ENCODE measurements at places on chromosomes 6 and 20.

DNA sequence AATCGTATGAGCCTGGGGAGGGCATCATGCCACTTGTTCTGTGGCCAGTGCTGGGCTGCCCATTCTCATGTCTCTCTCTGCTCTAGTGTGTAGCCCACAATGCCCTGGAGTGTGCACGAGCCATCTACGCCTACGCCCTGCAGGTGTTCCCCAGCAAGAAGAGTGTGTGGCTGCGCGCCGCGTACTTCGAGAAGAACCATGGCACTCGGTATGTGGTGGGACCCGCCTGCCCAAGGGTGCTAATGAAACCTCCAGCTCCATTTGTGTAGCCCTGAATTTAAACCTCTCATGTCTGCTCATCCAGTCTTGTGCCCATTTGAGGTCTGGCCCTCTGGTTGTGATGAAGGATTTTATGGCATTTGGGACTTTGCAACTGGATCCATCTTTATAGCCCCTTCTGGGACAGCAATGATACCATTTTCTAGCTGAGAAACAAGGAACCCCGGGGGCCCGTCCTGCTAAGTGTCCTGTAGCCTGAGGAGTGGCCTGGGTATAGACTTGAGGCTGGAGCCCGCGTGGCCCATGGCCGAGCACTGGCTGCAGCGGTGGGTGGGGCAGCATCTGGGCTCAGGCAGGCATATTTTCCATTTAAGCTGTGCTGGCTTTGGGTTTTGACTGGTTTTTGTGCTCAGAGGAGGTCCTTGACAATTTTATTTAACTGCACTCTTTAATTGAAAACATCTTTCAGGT lies 13.2 kb upstream of the C20orf204 start:
- no peak for DNase-seq

DNA sequence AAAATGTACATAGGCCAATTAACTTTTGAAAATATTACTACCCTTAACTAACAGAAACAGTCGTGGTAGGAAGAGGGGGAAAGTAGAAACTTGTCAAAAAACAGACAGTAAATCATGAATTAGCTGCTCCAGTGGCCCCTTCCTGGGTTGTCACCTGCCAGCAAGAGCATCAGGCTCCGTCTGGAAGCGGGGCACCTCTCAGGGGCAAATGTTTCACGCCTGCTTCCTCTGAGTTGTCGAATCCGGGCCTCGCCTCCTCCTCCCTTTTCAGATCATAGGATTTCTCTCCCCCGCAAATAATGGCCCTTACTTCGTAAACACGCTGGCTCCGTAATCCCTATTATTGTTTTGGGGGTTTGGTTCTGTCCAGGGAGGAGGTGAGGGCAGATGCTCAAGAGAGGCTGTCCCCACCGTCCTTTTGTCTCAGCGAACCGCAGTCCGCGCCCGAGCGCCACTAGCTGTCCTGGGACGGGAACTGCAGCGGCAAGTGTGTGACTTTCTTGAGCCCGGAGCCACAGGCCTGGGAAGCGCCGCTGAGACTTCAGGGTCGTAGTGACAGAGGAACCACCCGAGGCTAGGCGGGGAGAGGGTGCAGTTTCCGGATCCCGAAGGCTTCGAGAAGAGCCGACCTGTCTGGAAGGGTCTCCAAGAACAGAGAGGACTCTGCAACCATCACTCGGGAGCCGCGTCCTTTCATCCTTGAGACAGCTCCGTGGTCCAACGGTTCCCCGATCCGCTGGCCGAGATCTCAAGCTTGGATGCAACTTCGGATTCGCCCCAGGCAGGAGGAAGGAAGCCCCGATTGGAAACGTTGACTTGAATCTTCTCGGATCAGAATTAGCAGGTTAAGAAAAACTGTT lies 214.5 kb upstream of the ZNF184 start:
- DNase-seq = peak; percentile 85

GRCh38 chr6:134630508-134631121 lies 312.7 kb upstream of the SGK1 start:
- DNase-seq = peak; percentile 66

DNA sequence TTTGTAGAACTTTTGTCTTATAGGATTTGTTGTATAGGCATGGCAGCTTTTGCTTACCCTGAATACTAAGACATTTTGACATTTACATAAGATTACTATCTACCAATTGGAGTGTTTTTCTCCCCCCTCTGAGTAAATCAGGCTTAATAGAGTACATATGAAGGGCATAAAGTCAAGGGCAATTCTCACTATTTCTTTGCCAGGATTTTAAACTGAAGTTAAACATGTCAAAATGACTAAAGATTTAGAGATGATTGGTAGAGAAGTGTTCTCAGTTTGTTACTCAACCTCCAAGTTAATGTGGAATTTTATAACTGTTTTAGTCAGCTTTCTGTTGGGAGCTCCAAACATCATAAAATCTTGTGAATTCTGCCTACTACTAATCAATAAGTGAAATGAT lies 157.8 kb downstream of the CDKAL1 start:
- DNase-seq = no peak

DNA sequence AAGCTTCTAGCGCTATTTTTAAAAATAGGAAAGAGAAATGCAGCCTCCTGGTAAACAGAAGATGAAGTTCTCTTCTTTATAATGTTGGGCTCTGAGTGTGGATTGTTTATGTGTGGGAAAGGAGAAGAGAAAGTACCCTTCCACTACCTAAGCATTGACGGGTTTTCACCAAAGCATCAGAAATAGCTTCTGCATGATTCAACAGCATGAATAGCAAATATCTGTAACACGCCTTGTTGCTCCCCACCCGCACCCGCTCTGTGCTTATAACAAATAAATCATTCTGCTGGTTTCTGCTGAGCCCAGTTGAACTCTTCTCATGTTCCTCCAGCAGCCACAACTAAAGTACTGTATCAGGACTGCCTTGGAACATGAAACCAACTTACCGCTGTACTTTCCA lies 20.7 kb downstream of the TXLNB start:
- DNase-seq = peak; percentile 69

DNA sequence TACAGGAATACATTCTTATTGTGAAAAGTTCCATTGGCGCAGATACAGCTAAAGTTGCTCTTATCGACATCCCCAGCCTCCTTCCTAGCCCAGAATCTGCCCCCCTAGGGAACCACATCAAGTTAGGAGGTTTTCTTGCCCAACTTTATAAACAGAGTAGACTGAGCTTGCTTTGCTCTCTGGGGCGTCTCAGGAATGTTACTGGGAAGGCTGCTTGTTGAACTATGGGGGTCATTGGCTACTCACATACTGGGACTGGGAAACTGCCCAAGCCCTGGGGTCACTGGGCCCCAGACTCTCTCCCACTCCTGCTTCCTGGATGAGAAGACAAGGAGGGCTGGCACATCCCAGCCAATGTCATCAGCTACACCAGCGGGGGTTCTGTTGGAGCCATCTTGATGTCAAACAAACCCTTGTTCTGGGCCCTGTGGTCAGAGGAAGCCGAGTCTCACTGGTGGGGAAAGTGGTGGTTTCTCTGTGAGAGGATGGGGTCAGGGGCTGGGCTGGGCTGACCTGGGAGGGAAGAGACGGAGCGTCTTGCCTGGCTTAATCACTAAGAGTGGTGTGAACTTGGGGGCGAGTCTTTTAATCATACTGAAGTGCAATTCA lies 26.0 kb downstream of the BPIFB4 start:
- no peak for DNase-seq

DNA sequence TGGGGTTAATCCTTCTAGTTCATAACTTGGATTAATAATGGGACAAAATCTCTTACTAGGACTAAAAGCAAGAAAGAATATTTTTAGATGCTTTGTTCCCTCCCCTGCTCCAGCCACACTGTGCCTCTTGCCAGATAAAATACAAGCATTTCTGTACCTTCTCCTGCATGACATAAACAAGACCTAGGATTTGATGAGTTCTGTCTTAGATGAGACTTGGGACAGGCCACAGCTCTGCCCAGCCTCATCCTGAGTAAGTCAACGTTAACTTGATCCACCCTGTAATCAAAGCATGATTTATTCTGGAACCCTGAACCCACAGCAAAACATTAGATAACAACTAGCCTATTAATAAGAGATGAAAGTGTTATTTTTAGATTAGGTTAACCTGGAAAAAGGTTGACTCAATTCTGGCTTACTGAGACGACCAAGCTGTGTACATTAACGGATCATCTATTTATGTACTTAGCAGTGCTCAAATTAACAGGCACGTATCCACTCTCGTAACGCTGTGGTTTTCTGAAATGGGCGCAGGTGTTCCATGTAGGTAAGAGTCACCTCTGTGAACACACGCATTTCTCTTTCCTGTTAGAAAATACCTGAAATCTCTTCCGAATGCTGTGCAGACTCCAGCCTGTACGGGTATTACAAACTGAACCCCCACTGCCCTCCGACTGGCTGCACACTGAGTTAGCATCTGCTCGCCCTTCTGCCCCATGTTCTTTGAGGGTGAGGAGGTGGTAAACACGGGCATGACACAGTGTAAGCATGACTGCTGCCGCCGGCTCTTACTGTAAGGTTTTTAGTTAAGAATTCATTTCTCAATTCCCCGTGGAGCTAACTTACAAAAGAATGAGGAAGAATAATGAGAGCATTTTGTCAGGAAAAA lies 132.1 kb upstream of the FOXQ1 start:
- DNase-seq = no peak

GRCh38 chr6:41159415-41160082 lies 3.4 kb downstream of the TREM2 start:
- DNase-seq = no peak

GRCh38 chr6:81105998-81106397 lies 646.5 kb downstream of the TENT5A start:
- DNase-seq = no peak

- DNase-seq = peak; percentile 75
Observed at GRCh38 chr20:62929051-62929538, 2.8 kb upstream of the DIDO1 start.

GRCh38 chr20:58877050-58877975 lies 24.8 kb downstream of the GNAS start:
- DNase-seq = no peak

DNA sequence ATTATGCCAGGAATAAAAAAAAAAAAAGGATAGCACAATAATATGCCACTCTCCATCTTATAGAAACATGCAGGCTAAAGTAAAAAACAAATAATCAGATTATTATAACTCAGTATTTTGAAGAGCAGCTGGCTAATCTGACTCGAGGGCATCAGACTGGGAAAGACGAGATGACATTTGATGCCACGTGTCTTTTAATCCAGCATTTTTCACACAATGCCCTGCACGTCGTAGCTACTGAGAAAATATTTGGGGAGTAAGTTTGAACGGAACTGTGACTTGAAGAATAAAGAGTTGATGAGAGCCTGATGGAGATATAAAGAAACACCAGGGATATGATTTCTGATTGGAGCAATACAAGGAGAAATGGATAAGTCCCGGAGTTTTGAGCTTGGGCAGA lies 237.7 kb downstream of the ARID1B start:
- no peak for DNase-seq

GRCh38 chr6:11067348-11067747 lies 23.2 kb upstream of the ELOVL2 start:
- no peak for DNase-seq

DNA sequence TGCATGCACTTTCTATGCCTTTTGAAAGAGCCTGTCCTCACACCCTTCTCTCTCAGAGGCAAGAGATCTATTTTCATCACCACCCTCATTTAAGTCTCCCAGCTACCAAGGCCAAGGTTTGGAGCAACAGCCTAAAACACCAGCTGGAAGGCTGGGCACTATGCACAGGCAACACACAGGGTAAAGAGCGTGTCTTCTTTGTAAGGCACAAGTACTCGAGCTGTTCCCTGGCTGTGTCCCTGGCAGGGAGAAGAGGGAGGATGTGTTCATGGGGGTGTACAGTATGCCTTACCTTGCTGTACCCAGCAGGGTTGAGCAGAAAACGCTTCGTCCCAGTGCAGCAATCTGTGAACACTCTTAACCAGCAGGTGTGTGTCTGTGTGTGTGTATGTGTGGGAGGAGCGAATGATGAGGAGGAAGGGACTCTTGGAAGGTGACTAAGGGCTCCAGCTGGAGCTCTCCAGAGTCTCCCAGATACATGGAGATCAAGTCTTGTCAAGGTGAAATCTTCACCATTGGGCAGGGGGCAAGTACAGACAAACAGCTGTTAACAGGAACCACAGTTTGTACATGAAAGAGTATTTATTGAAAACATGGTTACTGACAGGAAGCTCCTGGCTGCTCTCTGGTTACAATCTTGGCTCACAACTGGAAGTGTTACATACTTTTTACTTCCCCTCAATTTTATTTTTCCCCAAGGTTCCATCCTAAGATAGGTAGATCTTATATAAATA lies 40.8 kb downstream of the ELMO2 start:
- DNase-seq = no peak

DNA sequence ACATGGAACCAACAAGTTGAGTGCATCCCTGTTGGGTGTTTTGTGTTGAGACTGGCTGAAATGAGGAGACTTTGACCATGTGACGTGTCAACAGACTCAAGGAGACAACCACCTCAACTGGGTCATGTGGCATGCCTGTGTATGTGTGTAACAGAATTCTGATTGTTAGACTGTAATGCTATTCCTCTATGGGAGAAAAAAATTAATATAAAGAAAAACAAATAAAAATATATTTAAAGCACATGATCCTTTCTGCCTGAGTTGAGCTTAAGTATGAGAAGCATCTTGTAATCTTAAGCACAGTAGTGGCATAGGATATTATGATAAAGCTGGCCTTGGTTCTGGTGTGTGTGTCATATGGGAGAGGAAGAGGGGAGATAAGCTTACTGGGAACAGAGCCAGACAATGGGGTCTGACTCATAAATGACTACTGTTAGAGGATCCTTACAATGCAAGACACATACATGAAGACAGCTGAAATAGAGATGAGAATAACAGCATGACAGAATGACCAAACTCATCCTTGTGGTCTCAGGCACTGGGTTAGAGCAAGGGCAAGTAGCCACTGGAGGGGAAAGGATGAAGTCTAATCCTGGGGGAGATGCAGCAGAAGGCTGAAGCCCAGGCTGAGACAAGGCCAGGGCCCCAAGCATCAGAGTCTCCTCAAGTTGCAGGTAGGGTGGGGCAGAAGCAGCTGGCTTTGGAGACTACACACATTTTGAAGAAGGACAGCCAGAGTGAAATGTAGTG lies 9.2 kb downstream of the TP53INP2 start:
- peak; percentile 77 for DNase-seq

GRCh38 chr20:5328268-5328667 lies 11.5 kb upstream of the PROKR2 start:
- DNase-seq = no peak

DNA sequence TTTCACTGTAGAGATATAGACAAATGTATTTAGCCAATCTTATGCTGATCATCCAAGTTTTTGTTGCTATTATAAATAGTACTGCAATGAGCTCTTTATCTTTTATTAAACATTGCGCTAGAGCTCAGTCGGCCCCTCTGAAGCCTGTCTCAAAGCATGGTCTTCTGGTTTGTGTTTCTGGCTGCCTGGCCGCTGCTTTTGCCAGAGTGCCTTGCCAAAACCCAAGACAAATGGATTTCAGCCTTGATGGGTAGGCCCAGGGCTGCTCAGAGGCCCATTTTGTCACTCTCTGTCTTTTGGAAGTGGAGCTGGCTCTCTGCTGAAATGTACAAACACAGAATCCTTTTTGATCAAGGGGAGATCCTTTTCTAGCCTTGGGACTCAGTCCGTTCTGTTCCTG lies 102.9 kb upstream of the KCNG1 start:
- no peak for DNase-seq

GRCh38 chr6:98586163-98586562 lies 248.2 kb upstream of the POU3F2 start:
- no peak for DNase-seq

- peak; percentile 85 for DNase-seq
Observed at GRCh38 chr6:27791182-27791943, 120.8 kb downstream of the OR2B2 start.

Data from suppressor macrophage (primary cell).